AG08395 (cell line): ENCODE measurements at places on chromosomes 11 and 22.
A peak's percentile ranks its signal among the peaks of the same experiment; 100 is the strongest.

DNA sequence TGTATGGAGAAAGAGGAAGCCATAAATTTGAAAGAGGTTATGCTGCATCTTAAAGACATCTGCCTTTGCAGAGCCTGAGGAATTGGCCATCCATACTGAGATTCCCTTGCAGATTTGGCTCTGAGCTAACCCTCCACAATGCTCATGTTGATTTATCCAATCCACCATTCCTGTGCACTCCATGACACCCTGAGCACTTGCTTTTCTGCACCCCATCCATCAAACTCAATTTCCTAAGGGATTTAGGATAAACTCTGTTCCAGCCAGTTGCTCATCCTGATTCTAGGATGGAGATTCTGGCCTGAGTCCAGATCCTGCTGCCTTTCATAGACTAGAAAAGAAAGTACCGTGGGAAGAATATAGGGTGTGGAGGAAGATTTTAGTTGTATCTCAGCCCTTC, 379.2 kb upstream of the LARGE1 start:
- DNase-seq: no peak

- DNase-seq: peak; percentile 74
Measured at GRCh38 chr22:26360169-26360885, 68.7 kb upstream of the ASPHD2 start.

- no peak for DNase-seq
Measured at GRCh38 chr11:17392872-17393271, 4.4 kb upstream of the KCNJ11 start.

GRCh38 chr11:131993246-131993645, 622.8 kb downstream of the NTM start:
- no peak for DNase-seq

DNA sequence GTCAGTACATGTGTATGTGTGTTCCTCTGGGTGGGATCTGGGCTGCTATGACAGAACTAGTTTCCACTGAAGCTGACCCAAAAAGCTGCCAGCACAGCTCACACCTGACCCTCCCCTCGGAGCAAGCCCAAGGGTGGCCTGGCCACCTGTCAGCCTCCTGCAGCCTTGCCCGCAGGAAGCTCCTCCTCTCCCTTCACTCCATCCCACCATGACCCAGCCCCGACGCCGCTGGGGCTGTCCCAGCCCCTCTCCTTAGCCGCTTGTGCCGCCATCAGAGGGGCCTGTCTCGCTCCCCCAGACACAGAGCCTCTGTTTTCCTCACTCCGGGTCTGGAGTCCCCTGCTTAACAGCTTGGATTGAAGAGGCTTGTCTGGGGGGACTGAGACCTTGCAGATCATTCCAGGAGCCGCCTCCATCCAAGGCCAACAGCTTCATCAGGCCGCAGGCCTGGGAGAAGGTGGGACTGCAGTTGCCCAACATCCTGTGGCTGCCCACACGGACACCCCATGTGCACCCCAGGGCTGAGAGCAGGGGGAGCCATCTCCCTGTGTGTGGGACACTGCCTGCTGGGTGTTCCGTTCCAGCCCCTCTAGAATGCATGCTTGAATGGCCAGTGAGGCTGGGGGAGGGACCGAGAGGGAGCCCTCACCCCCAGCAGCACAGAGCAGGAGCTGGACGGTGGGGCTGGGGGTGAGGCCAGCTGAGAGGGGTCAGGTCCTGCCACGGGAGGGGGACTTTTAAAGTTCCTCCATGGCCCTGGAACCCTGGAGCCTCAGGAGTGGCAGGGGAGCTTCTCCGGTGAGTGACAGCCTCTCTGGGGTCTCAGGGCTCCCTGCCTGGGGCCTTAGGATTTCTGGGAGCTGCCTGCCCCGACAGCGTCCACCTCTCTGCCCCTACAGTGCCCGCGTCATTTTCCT, 696 bp downstream of the MRGPRF start:
- DNase-seq: peak; percentile 38

- peak; percentile 92 for DNase-seq
Measured at GRCh38 chr22:17910561-17911311, 113.6 kb downstream of the MICAL3 start.

DNA sequence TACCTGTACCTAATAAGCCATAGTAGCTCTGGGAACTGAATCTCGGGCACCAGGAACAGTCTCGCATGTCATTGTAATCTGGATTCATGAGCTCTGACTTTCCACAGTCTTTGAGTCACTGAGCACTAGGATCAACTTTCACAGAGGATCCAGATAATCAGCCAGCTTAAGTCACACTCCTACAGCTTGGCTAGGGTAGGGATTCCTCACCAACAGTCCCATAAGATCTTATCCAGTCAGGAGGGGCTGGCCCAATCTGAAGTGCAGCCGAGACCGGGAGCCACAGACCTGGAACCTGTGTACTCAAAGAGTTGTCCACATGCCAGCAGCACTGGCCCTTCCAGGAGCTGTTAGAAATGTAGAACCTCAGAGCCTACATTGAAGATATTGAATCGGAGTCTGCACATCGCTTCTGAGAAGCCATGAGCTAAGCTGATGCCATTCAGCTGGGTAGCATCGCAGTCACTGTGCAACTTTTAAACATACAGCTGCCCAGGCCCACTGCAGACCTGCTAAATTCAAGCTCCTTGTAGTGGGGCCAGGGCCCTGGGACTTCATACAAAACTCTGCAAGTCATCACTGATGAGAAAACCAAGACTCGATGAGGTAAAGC, 538.8 kb upstream of the B3GAT1 start:
- DNase-seq: peak; percentile 35

DNA sequence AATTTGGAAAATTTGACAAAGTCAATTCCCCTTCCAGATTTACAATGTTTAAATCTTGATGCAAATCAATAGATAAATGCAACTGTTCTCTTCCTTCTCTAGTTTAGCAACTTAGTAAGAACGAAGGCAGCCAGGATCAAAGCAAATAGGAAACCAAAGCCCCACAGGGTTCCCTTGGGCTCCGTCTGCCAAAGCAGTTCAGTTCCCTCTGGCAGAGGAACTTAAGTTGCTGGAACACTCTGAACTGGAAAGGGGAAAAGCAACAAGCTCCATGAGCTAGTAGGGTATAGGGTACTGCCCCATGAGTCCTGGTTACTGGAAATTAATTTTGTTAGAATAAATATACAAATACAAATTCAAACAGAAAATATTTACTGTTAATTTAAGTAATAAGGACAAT, 91.3 kb downstream of the RELT start:
- DNase-seq: no peak
